GM13976 (cell line): ENCODE measurements at places on chromosomes 7 and 10.

DNA sequence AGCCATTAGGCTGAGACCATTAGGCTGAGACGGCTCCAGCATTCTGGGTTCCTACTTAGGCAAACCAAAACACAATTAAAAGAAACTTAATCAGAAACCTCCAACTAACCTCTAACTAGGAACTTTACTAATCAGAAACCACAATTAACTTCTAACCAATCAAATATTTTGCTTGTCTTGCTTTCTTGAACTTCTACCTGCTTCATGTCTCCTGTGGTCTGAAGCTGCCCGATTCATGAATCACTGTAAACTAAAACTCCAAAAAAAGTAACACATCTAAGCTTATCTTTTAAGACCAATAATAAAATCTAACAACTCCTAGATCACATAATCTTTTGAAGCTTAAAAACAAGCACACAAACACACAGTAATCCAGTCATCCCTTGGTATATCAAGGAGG lies 76.1 kb downstream of the PDSS1 start:
- DNase-seq: no peak

GRCh38 chr10:60943316-60944057 lies 498 bp downstream of the RHOBTB1 start:
- DNase-seq: peak; percentile 37

DNA sequence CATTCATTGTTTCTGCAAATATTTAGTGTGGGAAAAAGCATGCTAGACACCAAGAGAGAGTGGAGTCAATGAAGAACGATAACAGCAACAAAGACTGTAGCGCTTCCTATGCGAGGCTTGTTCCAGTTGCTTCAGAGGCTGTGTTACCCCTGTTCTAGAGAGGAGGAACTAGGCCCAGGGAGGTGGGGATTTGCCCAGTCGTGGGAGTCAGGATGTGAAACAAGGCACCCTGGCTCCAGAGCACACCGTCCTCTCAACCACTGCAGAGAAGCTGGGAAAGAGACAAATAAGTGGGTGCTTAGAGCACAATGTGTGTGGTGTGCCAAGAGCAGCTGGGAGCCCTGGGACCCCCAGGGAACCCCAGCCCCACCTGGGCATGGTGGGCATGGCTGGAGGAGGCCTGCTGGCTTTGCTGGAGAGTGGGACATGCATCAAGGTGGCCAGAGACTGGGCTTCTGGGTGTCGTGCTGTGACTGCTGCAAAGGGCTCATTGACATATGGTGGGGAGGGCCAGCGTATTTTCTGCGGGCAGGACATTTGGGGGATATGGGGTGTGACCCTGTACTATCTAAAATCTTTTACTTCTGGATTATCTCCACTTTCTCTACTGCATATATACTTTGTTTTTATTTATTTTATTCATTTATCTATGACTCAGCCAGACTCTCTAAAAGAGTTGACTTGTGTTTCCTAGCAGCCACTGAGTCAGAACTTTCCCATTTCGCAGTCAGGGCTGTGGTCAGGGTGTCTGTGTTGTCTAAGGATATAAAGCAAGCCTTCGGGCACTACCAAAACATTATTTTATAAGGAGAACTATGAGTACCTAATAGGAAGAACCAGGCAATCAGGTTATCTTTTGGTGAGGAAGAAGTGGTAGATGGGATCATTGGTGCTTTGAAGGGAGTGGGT lies 95.4 kb downstream of the TCF7L2 start:
- no peak for DNase-seq

- no peak for DNase-seq
These were observed 313.1 kb upstream of the DGKB start for GRCh38 chr7:15215616-15216015.

GRCh38 chr7:66442385-66442784 lies 186.3 kb upstream of the KCTD7 start:
- no peak for DNase-seq

GRCh38 chr10:98293550-98294269 lies 25.7 kb upstream of the LOXL4 start:
- no peak for DNase-seq

- no peak for DNase-seq
These were observed 1.0 kb upstream of the NKX6-2 start for GRCh38 chr10:132786884-132787494.

GRCh38 chr7:112015146-112015545 lies 191.1 kb downstream of the DOCK4 start:
- DNase-seq: no peak

GRCh38 chr10:75959209-75959608 lies 527.8 kb downstream of the LRMDA start:
- no peak for DNase-seq

DNA sequence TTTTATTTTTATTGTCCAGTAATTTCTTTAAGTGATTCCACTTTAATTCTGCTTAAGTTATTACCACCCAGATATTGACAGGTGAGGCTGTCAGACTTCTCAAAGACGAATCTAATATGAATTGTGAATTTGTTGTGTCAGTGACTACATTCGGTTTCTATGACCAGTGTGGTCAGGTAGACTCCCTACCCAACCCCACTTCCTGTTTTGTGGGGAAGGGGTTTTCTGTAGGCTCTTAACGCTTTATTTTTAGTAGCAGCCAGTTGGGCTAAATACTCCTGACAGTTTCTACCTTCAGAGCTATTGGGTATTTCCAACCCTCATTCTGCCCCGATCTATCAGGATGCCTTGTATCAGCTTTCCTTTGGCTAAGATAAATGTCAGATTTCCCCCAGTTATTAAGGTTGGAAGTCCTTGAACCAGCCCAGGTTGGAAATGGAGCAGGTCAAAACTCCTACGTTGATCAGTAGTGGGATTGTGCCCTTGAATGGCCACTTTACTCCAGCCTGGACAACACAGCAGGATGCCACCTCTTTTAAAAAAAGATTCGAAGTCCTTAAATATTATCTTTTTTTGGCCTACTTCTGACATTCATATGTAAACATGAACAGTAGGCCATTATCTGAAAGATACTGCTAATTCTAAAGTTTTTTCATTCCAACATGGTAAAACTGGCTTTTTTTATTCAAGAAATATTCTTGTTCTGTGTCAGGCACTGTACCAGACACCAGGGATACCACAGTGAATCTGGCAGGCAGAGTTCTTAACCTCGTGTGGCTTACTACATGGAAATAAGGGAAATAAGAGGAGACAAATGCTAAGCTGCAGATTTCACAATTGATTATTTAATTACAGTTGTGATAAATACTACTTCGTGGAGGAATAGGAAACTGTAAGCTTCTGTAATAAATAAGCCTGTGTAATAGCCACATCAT lies 133.3 kb upstream of the SAMD8 start:
- DNase-seq: peak; percentile 66

- no peak for DNase-seq
These were observed 19.0 kb upstream of the AZGP1 start for GRCh38 chr7:99994819-99995218.

DNA sequence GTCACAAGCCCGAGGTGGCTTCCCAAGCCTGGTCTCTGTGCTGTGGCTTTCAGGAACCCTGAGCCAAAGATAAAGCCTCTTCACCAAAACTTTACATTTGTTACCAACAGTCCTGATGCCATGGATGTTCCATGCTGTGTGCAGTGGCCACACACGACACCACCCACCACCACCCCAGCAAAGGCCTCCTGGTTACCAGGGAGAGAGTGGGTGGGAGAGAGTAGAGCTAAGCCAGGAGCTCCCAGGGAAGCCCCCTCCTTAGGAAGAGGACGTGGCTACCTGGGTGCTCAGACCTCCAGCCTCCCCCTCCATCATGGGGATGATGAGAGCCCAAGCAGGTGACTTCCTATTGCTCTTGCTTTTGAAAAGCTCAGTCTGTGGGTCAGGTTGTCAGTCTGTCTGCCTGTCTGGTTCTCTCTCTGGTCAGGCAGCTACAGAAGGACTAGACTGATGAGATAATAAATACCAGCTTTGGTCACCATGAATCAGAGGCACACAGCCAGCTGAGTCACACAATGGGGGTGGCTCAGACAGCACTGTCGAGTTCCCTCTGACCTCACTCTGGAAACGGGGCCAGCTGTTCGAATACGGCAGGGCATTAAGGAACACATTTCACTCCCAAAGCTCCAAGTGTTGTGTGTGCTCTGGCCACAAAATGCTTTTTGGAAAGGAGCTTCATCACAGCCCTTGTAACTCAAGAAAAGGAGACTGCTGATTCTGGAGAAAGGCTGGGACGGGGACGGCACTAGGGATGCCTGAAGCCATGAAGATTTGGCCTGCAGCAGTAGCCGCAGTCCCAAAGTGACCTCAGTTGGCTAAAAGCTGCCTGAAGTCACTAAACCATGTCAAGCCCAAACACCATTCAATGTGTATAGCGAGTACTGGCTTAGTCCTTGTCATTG lies 166.0 kb downstream of the FANK1 start:
- no peak for DNase-seq

DNA sequence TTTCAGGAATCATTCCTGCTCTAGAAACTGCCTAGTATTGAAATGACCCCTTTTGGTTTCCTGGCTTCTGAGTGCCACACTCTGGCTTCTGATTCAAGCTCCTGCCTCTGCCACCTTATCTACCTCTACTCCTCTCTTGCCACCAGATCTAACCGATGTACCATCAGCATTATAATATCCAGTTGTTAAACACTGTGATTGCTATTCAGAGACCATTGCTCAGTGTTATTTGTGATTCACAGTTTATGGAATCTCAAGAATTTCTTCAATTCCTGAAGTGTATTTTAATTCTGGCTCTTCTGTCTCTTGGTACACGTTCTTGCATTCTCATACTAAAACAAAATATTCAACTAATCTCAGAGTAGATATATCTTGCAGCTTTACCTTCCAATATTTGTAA lies 88.7 kb downstream of the DYNC1I1 start:
- DNase-seq: no peak

GRCh38 chr10:132138133-132138532 lies 48.6 kb upstream of the DPYSL4 start:
- no peak for DNase-seq

GRCh38 chr7:18520450-18521235 lies 25.1 kb downstream of the HDAC9 start:
- DNase-seq: no peak

DNA sequence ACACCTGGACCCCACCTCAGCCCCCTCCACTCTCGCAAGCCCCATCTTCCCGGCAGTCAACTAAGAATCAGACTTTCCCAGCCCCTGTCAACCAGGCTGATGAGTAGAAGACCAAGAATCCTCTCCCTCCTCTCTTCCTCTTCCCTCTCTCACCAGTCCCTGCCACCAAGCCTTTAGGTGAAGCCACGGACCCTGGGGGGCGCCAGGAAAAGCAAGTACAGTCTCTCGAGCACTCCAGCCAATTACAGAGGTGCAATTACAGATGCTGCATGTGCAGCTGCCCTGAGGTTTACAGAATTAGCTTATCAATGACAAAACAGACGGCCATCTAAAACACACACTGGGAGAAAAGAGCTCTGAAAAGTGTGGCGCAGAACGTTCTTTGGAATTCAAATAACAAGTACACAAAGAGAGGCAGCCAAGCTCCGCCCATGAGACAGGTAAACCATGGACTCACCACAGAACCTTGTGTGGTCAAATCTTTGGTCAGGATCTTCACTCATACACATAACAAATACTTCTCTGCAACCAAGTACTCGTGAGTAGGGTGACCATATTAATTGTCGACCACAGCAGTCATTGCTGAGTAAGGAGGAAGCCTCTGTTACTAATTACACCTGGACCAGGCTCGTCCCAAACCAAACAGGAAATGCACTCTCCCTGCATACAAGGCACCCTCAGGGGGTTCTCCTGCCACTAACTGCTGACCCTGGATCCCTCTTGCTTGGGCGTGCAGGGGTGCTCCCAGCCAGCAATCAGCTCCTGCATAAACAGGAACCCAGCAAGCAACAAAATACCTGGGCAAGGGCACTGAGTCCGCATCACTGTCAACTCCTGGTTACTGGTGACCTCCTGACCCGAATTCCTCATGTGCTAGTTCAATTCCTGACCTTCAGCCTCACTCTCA lies 189.2 kb downstream of the FAM107B start:
- DNase-seq: no peak

- DNase-seq: no peak
These were observed 39.1 kb upstream of the OPALIN start for GRCh38 chr10:96397902-96398301.

DNA sequence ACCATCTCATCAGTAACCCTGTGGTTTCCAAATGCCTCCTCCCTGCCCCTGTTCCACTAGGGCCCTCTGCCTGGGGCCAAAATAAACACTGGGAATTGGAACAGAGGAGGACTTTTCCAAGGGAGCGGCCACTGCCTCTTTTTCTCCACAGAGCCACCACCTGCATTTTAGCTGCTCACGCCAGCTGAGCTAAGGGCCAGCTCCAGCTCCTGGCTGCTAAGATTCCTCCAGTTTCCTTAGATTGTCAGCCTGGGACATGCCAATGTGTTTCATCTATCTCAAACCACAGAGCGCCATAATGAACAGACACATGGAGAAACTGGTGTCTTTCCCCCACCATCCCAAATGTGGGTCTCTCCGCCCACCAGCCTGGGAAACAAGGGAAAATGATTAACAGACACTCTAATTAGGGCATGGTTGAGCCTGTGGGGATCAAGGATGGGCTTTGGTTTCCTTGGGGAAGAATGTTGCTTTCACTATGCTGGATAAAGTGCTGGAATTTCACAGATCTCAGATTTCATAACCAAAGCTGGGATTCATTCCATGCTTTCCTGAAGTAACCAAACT lies 52.2 kb downstream of the ASB13 start:
- DNase-seq: no peak

GRCh38 chr7:94432817-94433216 lies 38.1 kb downstream of the COL1A2 start:
- DNase-seq: no peak

DNA sequence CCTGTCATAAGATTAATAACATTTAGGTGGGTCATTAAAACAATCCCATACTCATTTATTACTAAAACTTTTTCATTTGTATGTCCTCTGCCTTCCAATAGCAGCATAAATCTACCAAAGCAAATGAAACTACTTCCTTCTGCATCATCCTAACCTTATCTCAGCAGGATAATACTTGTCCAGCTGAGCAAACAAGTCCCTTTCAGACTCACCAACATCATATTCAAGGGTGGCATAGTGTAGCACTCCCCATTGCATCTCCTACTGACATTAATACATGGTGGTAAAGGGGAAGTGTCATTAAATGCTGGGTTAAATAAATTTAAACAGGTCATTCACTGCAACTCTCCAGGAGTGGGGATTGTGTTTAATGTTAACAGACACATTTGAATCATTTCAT lies 3.4 kb upstream of the MINDY3 start:
- DNase-seq: no peak

GRCh38 chr10:30364345-30365268 lies 15.5 kb upstream of the MTPAP start:
- DNase-seq: no peak

GRCh38 chr7:51134013-51134441 lies 182.6 kb downstream of the COBL start:
- DNase-seq: no peak

- no peak for DNase-seq
These were observed 567.6 kb downstream of the PTPRN2 start for GRCh38 chr7:158019726-158020705.
